ENCODE measurements at places on chromosomes 5 and 9.

GRCh38 chr9:101629636-101630035 lies 34.9 kb upstream of the PPP3R2 start:
- H3K27ac ChIP-seq: no peak overlapping the region
- no peak overlapping the region for H3K4me3 ChIP-seq
- no peak for DNase-seq
- H3K36me3 ChIP-seq: no peaks in the 10 kb centered on the region
- H3K4me1 ChIP-seq: no peaks in the 10 kb centered on the region

- H3K4me1 ChIP-seq: no peaks in the 10 kb centered on the region
- no peak for DNase-seq
- H3K4me3 ChIP-seq: no peak overlapping the region
These were observed 2384.8 kb upstream of the ACO1 start for GRCh38 chr9:29999645-30000044.

GRCh38 chr5:87081511-87082372 lies 185.9 kb upstream of the RASA1 start:
- H3K27ac ChIP-seq: no peak overlapping the region
- no peaks in the 10 kb centered on the region for H3K36me3 ChIP-seq
- no peaks in the 10 kb centered on the region for H3K4me1 ChIP-seq
- no peaks in the 10 kb centered on the region for H3K27me3 ChIP-seq
- no peak for DNase-seq
- no peak overlapping the region for H3K4me3 ChIP-seq

- H3K27me3 ChIP-seq: no peaks in the 10 kb centered on the region
- peak overlapping the region; percentile 62 for H3K4me3 ChIP-seq
- no peaks in the 10 kb centered on the region for H3K36me3 ChIP-seq
These were observed 849 bp upstream of the IFT74 start for GRCh38 chr9:26955222-26955903.

DNA sequence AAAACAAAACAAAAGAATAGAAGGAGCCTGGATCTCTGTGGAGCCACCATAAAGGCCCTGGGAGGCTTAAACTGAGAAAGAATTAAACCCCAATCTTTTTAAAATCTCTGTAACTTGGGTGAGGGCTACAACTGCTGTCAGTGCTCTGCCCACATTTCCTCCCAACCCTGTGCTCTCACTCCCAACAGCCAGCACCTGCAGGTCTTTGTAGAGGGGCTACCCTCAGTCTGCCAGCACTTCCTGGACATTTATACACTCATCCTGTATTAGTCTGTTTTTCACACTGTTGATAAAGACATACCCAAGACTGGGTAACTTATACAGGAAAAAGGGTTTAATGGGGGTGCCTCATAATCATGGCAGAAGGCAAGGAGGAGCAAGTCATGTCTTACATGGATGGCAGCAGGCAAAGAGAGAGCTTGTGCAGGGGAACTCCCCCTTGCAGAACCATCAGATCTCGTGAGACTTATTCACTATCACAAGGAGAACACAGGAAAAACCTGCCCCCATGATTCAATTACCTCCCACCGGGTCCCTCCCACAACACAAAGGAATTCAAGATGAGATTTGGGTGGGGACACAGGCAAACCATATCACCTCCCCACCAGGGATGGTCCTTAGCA lies 47.4 kb downstream of the SCAI start:
- H3K4me1 ChIP-seq: no peaks in the 10 kb centered on the region
- no peak for DNase-seq
- H3K4me3 ChIP-seq: no peak overlapping the region
- H3K27ac ChIP-seq: no peak overlapping the region
- no peaks in the 10 kb centered on the region for H3K27me3 ChIP-seq

- H3K27me3 ChIP-seq: no peaks in the 10 kb centered on the region
- DNase-seq: peak; percentile 38
- no peak overlapping the region for H3K27ac ChIP-seq
- no peak overlapping the region for H3K4me3 ChIP-seq
These were observed 2.3 kb upstream of the HK3 start for GRCh38 chr5:176901260-176902101.

GRCh38 chr5:83090169-83090568 lies 12.8 kb downstream of the XRCC4 start:
- no peaks in the 10 kb centered on the region for H3K27me3 ChIP-seq
- no peaks in the 10 kb centered on the region for H3K36me3 ChIP-seq
- H3K27ac ChIP-seq: no peak overlapping the region
- H3K4me3 ChIP-seq: no peak overlapping the region
- DNase-seq: no peak
- no peaks in the 10 kb centered on the region for H3K4me1 ChIP-seq

- H3K27me3 ChIP-seq: no peaks in the 10 kb centered on the region
- no peak overlapping the region for H3K4me3 ChIP-seq
- no peaks in the 10 kb centered on the region for H3K36me3 ChIP-seq
- no peaks in the 10 kb centered on the region for H3K4me1 ChIP-seq
- no peak overlapping the region for H3K27ac ChIP-seq
These were observed 48.6 kb upstream of the PTPRD start for GRCh38 chr9:10661376-10661775.

DNA sequence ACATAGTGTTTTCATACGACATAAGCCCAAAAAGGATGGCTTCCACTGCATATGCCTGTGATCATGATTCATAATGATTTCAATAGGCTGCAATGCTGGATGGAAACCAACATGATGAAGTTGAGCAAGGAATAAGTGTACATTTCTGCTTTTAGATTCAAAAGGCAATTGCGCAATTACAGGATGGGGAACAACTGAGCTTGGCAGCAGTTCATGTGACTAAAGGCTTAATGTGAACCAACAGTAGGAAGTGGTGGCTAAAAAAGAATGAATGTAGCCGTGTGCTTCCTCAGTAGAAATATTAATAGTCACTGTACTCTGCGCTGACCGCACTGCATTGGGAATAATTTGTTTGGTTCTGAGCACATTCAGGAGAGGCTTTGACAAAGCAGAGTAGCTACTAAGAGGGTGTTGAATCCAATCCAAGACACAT lies 51.2 kb downstream of the SLC1A3 start:
- peak overlapping the region; percentile 78 for H3K27ac ChIP-seq
- DNase-seq: peak; percentile 83
- H3K4me3 ChIP-seq: no peak overlapping the region
- H3K4me1 ChIP-seq: no peaks in the 10 kb centered on the region
- H3K36me3 ChIP-seq: no peaks in the 10 kb centered on the region
- no peaks in the 10 kb centered on the region for H3K27me3 ChIP-seq

DNA sequence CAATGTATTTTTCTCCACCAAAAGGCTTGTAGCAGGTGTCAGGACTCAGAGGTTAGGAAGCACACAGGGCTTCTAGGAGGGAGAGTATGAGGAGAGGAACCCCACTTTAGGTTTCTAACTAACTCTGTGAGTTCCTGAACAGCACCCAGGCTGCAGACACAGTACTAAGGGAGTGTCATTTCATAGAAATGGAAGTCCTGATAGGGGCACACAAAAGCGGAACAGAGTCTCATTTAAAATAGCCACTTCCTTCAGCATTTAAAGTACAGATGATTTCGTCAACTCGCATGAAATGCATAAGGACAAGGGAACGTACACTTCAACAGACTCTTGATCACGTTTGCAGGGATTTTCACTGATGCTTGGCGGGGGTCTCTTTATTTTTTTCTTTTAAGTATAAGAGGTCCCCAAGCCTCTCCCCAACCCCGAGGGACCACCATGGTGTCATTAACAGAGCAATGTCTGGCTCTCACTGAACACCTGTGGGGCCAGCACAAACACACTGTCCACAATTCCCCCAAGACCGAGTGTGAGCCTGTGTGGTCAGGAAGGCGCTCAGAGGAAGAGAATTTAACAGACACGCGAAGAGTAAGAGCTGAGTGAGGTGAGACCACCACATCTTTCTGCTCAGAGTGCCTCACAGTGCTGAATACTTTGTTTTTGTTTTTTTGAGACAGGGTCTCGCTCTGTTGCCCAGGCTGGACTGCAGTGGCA lies 82.3 kb downstream of the SECISBP2 start:
- H3K27ac ChIP-seq: no peak overlapping the region
- no peak for DNase-seq
- no peaks in the 10 kb centered on the region for H3K4me1 ChIP-seq
- no peaks in the 10 kb centered on the region for H3K27me3 ChIP-seq
- H3K4me3 ChIP-seq: no peak overlapping the region

GRCh38 chr5:107472620-107473064 lies 198.1 kb downstream of the EFNA5 start:
- DNase-seq: no peak
- no peak overlapping the region for H3K27ac ChIP-seq
- H3K27me3 ChIP-seq: no peaks in the 10 kb centered on the region
- peaks cover 49% of the 10 kb centered on the region for H3K4me1 ChIP-seq
- H3K4me3 ChIP-seq: no peak overlapping the region

GRCh38 chr5:92977846-92978540 lies 603.0 kb downstream of the NR2F1-AS1 start:
- no peak overlapping the region for H3K4me3 ChIP-seq
- no peaks in the 10 kb centered on the region for H3K36me3 ChIP-seq
- DNase-seq: no peak

GRCh38 chr5:154393850-154394249 lies 51.9 kb upstream of the SAP30L start:
- H3K4me1 ChIP-seq: no peaks in the 10 kb centered on the region
- DNase-seq: no peak
- H3K27ac ChIP-seq: no peak overlapping the region
- no peaks in the 10 kb centered on the region for H3K27me3 ChIP-seq
- H3K36me3 ChIP-seq: no peaks in the 10 kb centered on the region

DNA sequence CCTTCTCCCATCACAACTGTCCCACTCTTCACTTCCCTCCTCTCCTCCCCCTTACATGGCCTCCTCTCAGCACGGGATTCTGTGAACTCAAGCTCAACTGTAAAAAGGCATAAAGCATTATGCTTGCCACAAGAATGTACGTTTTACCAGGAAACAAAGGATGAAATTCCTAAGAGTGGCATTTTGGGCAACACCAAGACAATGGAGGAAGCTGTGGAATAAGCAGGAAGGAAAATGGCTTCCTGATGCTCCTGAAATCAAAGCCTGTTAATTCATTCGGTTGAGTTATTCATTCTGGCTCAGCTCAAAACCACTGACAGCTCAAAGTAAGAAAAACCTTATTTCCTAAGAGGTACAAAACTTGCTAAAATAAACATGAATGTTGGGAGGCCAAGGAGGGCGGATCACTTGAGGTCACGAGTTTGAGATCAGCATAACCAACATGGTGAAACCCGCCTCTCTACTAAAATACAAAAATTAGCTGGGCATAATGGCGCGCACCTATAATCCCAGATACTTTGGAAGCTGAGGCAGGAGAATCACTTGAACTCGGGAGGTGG lies 40.8 kb upstream of the DMRT1 start:
- no peak overlapping the region for H3K4me3 ChIP-seq
- H3K36me3 ChIP-seq: no peaks in the 10 kb centered on the region
- no peaks in the 10 kb centered on the region for H3K4me1 ChIP-seq
- H3K27me3 ChIP-seq: no peaks in the 10 kb centered on the region
- no peak for DNase-seq

DNA sequence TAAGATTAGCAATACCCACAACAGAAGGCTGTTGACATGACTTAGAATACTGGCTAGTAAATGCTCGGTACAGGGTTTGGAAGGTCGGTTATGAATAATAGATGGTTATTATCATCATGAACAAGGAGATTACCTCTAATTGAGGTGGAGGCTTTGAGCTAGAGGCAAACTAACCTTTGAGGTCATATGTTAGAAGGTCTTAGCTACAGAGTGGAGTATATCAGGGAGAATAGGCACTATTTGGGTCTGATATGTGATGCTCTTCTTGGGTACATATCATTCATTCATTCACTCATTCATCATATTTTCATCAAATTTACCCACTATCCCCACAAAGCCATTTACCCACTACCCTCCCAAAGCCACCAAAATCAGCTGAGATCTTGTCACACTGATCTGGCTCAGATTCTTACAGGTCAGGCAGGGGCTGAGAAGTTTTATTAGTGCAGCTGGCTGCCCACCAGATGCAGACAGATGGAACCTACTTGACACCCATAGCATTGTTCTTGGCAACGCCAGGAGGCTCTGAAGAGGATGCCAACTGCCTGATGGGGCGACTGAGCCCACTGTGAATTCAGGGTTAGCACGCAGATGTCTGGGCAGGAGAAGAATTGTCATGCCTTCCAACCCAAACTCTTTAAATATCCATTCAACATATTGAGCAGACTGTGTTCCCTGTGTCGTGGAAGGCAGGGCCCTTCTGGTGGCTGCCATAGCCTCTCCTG lies 90.2 kb upstream of the SH3PXD2B start:
- H3K27me3 ChIP-seq: no peaks in the 10 kb centered on the region
- H3K27ac ChIP-seq: no peak overlapping the region
- H3K4me3 ChIP-seq: no peak overlapping the region

DNA sequence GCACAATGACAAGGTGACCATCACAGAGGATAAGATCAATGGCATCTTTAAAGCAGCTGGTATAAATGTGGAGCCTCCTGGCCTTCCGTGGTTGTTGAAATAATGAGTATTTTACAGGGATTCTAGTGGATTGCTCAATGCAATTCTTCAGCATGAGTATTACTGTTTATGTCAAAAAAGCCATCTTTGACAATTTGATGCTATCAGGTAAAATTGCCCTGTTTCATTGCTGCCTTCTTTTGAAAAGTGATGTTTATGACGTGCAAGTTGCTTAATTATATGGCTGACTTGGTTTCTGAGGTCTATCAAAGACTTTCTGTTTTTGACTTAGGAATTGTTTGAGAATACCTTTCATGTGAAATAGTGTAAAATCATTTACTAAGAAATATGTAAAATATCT lies 237.2 kb downstream of the PARP8 start:
- H3K27ac ChIP-seq: no peak overlapping the region
- H3K4me1 ChIP-seq: no peaks in the 10 kb centered on the region
- H3K36me3 ChIP-seq: no peaks in the 10 kb centered on the region
- H3K4me3 ChIP-seq: no peak overlapping the region
- no peak for DNase-seq

DNA sequence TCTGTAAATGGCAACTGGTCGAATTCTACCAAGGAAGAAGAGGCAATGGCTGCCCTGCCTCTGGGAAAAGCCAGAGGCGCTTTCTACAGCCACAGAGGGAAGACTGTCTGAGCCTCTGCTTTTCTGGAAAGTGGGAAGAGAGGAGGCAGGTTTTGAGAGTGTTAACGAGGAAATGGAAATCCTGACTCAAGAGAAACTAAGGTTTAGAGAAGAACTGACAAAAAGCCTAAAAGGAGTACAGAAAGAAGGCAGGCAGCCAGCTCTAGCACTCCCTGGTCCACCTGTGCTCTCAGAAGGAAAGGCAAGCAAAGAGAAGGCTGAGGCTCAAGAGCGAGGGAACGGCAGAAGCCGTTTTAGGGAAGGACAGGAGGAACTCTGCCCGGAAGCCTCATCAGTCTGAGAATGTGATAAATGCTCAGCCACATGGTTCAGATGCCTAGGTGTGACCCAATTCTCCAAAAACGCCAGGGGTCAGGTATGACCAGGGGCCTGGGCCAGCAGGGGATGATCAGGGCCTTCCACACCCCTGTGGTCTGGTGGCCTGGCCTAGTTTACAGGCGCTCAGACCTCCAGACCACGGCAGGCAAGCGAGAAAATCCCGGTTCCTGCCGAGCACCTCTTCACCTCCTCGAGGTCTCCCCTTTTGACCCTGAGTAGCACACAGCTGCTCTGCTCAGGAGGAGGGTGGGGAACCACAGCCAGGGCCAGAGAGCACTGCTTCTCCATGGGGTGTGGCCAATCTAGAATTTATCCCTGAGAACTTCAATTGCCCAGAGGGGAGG lies 79.9 kb upstream of the FBXW11 start:
- H3K4me3 ChIP-seq: no peak overlapping the region
- H3K4me1 ChIP-seq: no peaks in the 10 kb centered on the region
- no peak for DNase-seq
- no peaks in the 10 kb centered on the region for H3K36me3 ChIP-seq
- no peak overlapping the region for H3K27ac ChIP-seq
- no peaks in the 10 kb centered on the region for H3K27me3 ChIP-seq

Measured in right atrium auricular region (tissue), 2 donors.